Thoracic aorta (tissue), 2 donors: ENCODE measurements at places on chromosomes 4 and X. TPM values are rescaled to one million over a fixed set of nuclear protein-coding genes. Genes with fewer than 3 reads are reported as not detected.

NKX6-1 gene
- 1.2 TPM for total RNA-seq

MSANTD1 gene
- 1.4 TPM for total RNA-seq

ANXA10 gene
- total RNA-seq = 4.3 TPM

HELT gene
- total RNA-seq = not detected

CCDC149 gene
- 30.1 TPM for total RNA-seq

RBM46 gene
- not detected for total RNA-seq

CXCL3 gene
- 11.9 TPM for total RNA-seq

CXCL11 gene
- total RNA-seq = not detected

GLOD5 gene
- not detected for total RNA-seq

TMEM31 gene
- not detected for total RNA-seq

MUC7 gene
- total RNA-seq = not detected

SERPINA7 gene
- total RNA-seq = not detected

USP17L25 gene
- not detected for total RNA-seq
